ENCODE measurements at places on chromosomes 5 and 9.

GRCh38 chr5:6236858-6237481, 141.4 kb downstream of the MED10 start:
- H3K27ac ChIP-seq: no peak overlapping the region
- peaks cover 3% of the 10 kb centered on the region for H3K4me1 ChIP-seq
- no peak for DNase-seq

DNA sequence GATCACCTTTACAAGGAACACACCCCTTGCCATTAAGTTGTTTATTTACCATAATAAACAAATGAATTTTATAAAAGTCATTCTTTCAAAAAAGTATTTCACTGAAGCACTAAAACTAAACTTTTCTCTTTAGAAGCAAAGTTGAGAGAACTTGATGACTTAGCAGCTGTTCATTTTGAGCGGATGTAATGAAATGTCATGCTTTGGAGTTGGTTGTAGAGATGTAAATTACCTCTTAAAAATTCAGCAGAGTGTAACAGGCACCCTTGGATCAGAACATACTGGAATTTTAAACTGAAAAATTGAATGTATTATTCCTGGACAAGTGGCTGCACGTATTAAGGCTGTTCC, 617.2 kb downstream of the PDE4D start:
- H3K36me3 ChIP-seq: no peaks in the 10 kb centered on the region
- H3K4me1 ChIP-seq: peaks cover 9% of the 10 kb centered on the region
- DNase-seq: no peak
- H3K27ac ChIP-seq: no peak overlapping the region

- no peaks in the 10 kb centered on the region for H3K36me3 ChIP-seq
- no peaks in the 10 kb centered on the region for H3K27me3 ChIP-seq
- H3K4me3 ChIP-seq: no peak overlapping the region
- no peak overlapping the region for H3K27ac ChIP-seq
- H3K4me1 ChIP-seq: no peaks in the 10 kb centered on the region
Measured at GRCh38 chr5:175309218-175309810, 134.7 kb downstream of the DRD1 start.

- peaks cover 34% of the 10 kb centered on the region for H3K4me1 ChIP-seq
- peaks cover 13% of the 10 kb centered on the region for H3K36me3 ChIP-seq
- no peak overlapping the region for H3K4me3 ChIP-seq
- no peak for DNase-seq
- no peak overlapping the region for H3K27ac ChIP-seq
Measured at GRCh38 chr5:173012882-173013281, 29.3 kb downstream of the ATP6V0E1 start.

DNA sequence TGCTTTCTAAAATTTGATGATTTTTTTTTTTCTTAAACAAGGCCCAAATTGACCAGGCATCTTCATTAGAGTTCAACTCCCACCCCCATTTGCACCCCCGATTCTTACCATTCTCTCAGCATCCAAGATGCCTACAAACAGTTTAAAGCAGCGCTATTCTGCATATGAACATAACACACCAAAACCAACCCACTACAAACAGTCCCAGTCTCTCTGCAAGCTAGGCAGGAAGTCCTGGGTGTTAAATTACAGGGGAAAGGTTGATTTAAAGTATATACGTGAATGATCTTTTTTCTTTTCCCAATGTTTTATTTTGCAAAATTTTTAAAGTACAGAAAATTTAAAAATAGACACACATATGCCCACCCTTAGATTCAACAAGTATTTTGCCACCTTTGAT, 127.0 kb downstream of the ADAMTS12 start:
- DNase-seq: no peak
- peaks cover 6% of the 10 kb centered on the region for H3K27me3 ChIP-seq
- H3K36me3 ChIP-seq: no peaks in the 10 kb centered on the region
- no peak overlapping the region for H3K27ac ChIP-seq

GRCh38 chr5:113384782-113385285, 50.0 kb downstream of the TSSK1B start:
- DNase-seq: no peak
- H3K36me3 ChIP-seq: no peaks in the 10 kb centered on the region
- peaks cover 14% of the 10 kb centered on the region for H3K4me1 ChIP-seq
- no peak overlapping the region for H3K27ac ChIP-seq
- no peak overlapping the region for H3K4me3 ChIP-seq

GRCh38 chr9:128685636-128686489, 3.2 kb upstream of the SET start:
- peaks cover 15% of the 10 kb centered on the region for H3K36me3 ChIP-seq
- H3K4me3 ChIP-seq: peak overlapping the region; percentile 95
- peak overlapping the region; percentile 96 for H3K27ac ChIP-seq
- H3K27me3 ChIP-seq: no peaks in the 10 kb centered on the region

DNA sequence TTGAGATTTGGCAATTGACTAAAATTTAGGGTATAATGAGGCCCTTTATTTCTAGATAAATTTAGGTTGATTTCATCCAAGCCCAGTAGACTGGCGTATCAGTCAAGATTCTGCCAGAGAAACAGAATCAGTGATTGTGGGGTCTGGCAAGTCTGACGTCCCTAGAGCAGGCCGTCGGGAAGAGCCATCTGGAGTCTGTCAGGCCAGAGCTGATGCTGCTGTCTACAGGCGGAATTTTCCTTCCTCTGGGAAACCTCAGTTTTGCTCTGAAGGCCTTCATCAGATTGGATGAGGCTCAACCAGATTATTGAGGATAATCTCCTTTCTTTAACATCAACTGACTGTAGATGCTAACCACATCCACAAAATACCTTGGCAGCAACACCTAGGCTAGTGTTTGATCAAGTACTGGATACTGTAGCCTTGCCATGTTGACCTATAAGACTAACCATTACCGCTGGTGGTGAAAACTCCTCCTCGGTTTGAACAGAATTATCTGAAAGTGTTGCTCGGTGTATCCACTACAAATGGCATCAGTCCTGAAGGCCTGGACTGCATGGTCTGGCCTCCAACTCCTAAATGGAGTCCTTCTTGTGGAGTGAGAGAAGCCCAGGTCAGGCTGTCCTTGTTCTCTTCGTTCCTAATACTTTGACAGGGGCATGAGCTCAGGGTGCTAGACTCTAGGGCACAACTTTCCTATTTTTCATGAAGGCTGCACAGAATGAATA, 83.2 kb upstream of the ANKH start:
- DNase-seq: no peak
- H3K27me3 ChIP-seq: peaks cover 3% of the 10 kb centered on the region
- H3K27ac ChIP-seq: no peak overlapping the region

- no peaks in the 10 kb centered on the region for H3K36me3 ChIP-seq
- no peak for DNase-seq
- no peak overlapping the region for H3K4me3 ChIP-seq
- H3K4me1 ChIP-seq: no peaks in the 10 kb centered on the region
Measured at GRCh38 chr5:9888501-9888901, 258.4 kb upstream of the TAS2R1 start.

Data from activated CD4-positive, alpha-beta T cell treated with anti-CD3 and anti-CD28 coated beads, Interleukin-2, amount 10 ng/mL, durations not matched to agents 24 days and 14 days (primary cell).